ENCODE measurements at places on chromosomes 6 and 20.

GRCh38 chr6:145761584-145761983 is 26.3 kb upstream of the EPM2A start:
- peak; percentile 14 for DNase-seq

GRCh38 chr6:155147958-155148663 is 115.7 kb upstream of the CLDN20 start:
- DNase-seq = no peak

GRCh38 chr6:147881432-147881831 is 372.9 kb downstream of the SAMD5 start:
- no peak for DNase-seq

GRCh38 chr20:2687514-2687913 is 5.1 kb upstream of the EBF4 start:
- DNase-seq = no peak

DNA sequence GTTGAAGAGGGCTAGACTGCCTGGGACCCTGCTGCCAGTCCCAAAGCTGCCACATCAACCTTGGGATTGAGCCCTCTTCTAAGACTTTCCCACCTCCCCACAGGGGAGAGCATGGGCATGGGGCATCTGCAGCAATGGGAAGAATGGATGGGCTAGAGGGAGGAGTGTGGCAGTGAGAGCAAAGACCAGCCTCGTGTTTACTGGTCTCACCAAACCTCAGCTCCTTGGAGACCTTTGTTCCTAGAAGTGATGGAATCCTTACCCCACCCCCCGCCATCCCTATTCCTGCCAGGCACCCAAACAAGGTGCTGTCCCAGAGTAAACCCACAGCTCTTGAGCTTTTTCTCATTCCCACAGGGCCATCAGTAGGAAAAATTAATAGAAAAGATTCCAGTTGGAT is 20.0 kb upstream of the ARMC12 start:
- no peak for DNase-seq

DNA sequence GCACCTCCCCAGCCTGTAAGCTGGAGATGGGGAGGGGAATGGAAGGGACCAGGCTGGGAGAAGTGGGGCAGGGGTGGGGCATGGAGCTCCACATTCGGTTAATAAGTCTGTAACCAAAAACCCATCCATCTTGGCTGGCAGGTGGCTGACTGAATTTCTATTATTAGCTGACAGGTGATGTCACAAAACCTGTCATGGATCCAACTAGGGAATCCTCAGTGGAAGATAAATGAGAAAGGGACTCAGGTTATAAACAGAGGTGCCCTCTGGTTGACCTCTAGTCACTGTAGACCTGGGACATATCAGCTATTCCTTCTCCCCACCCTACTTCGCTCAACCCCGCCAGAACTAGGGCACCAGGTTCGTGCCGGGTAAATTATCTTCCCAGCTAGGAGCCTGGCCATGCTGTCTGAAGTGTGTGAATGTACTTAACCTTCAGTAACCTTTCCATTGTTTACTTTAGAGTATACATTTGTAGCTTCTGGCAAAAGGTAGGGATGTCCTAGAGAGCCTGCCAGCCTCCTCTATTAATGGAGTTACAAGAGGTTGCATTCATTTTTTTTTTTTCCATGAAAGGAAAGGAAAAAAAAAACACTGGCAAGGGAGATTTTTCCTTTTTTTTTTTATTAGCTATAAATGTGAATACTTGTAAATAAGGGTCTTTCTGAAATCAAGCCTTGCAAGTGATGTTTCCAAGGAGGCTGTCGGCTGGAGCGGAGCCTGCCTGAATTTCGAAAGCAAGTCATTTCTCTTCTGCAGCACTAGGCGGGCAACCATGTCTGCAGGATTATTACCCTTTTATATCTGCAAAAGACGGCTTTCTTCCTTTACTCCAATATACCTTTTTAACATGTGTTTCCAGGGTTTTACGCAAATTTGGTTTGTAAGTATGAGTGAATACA is 135.9 kb downstream of the TMEM242 start:
- DNase-seq = peak; percentile 99

Measured in NCI-H69 (cell line).